ENCODE measurements at places on chromosomes 6 and 20. TPM values are rescaled to one million over a fixed set of nuclear protein-coding genes. Genes with fewer than 3 reads are reported as not detected.

The MAN1A1 gene
- total RNA-seq, result 131 TPM

The MEI4 gene
- not detected for total RNA-seq

The SLC22A3 gene
- total RNA-seq, result 2.9 TPM

The ARFGEF3 gene
- total RNA-seq, result 1.7 TPM

The ENTPD6 gene
- 99.5 TPM for total RNA-seq

The GCNT2 gene
- 0.22 TPM for total RNA-seq

The PKHD1 gene
- not detected for total RNA-seq

The COL11A2 gene
- total RNA-seq, result 0.11 TPM

The NKAIN2 gene
- not detected for total RNA-seq

The MYLK4 gene
- 0.25 TPM for total RNA-seq

The FAM217B gene
- 4.1 TPM for total RNA-seq

The PDE7B gene
- 2.5 TPM for total RNA-seq

The DCDC2 gene
- 6.1 TPM for total RNA-seq

The PRDM13 gene
- under 0.01 TPM for total RNA-seq

The TSPO2 gene
- total RNA-seq, result not detected

The SYNDIG1 gene
- 0.33 TPM for total RNA-seq

The FOXO3 gene
- total RNA-seq, result 34.6 TPM

The NRM gene
- 4.0 TPM for total RNA-seq

The ENPP4 gene
- total RNA-seq, result 2.4 TPM

The PHACTR3 gene
- total RNA-seq, result not detected

The PLCB4 gene
- total RNA-seq, result 2.1 TPM

The SIGLEC1 gene
- total RNA-seq, result not detected

The DDX43 gene
- total RNA-seq, result 2.7 TPM

The BPIFA1 gene
- not detected for total RNA-seq

The KHDC1 gene
- total RNA-seq, result 3.9 TPM

The NFKBIL1 gene
- total RNA-seq, result 26.0 TPM

The RALGAPB gene
- total RNA-seq, result 32.7 TPM

The TFAP2C gene
- total RNA-seq, result 9.5 TPM

The SPACA1 gene
- not detected for total RNA-seq

The CFAP206 gene
- total RNA-seq, result 0.37 TPM

The RAB44 gene
- total RNA-seq, result not detected

The PSMB1 gene
- total RNA-seq, result 409 TPM

The NKX2-4 gene
- not detected for total RNA-seq

The TGM3 gene
- total RNA-seq, result not detected

The INSM1 gene
- not detected for total RNA-seq

The HAO1 gene
- not detected for total RNA-seq

The STMN3 gene
- total RNA-seq, result 43.9 TPM

The RAMACL gene
- total RNA-seq, result 2.3 TPM

The METTL24 gene
- 0.50 TPM for total RNA-seq
